ENCODE measurements at places on chromosomes 2 and 18.

DNA sequence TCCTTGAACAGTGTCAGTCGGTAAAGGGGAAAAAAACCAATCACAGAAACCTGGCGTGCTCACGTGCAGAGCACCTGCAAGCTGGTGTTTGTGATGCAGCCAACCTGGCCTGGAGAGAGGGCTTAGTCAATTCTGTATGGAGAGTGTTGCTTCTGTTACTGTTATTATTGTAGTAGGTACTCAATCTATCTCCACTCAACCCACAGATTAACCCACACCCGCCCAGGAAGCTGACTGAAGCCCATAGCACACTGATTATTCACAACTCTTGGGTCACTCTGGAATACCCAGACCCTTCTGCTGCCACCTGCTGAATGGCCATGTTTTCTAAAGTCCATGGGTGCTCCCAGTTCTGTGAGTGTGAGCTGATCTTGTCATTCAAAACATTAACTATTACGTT lies 53.9 kb downstream of the TNFRSF11A start:
- DNase-seq, result no peak

- DNase-seq, result no peak
Measured at GRCh38 chr2:133194777-133195335, 373.4 kb downstream of the NCKAP5 start.

DNA sequence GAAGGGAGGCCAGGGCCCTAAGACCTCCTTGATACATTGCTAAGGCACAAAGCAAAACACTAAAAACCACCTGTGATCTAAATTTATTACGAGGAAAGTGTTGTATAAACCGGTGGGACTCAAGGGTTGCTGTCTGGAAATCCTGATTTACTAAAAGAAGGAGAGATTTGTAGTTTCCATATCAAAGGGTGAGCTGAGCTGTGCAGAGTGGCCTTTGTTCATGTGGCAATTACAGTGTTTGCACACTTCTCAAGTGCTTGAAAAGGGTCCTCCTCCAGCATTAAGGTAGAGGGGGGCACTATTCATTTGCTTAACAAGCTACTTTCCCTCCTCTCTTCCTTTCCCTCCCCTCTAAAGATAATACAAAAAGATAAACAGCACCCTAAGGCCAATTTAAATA lies 30.5 kb upstream of the ITGA4 start:
- DNase-seq, result no peak

- no peak for DNase-seq
Measured at GRCh38 chr18:78246588-78246987, 733.0 kb upstream of the SALL3 start.

GRCh38 chr2:39546937-39547336 lies 109.9 kb upstream of the MAP4K3 start:
- DNase-seq, result no peak

DNA sequence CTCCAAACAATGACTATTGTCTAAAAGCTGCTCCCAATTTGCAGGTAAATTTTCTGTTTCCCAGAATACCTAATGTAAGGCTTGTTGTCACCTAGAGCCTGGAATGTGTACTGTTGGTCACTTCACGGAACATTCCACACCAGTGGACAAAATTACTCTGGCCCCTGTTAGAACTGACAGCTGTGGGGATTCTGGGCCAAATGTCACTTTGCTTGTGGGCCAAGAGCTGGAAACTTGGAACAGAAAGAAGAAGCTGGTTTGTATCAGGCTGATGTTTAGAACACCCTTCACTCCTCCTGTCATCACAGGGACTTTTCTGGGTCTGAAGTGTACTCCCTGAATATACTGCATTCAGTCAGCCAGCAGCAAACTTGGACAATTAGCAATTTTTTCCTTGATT lies 495.6 kb upstream of the SYT4 start:
- DNase-seq, result no peak

- DNase-seq, result no peak
Measured at GRCh38 chr2:11705063-11705462, 35.1 kb upstream of the NTSR2 start.

- no peak for DNase-seq
Measured at GRCh38 chr18:9701609-9702349, 6.3 kb upstream of the RAB31 start.

DNA sequence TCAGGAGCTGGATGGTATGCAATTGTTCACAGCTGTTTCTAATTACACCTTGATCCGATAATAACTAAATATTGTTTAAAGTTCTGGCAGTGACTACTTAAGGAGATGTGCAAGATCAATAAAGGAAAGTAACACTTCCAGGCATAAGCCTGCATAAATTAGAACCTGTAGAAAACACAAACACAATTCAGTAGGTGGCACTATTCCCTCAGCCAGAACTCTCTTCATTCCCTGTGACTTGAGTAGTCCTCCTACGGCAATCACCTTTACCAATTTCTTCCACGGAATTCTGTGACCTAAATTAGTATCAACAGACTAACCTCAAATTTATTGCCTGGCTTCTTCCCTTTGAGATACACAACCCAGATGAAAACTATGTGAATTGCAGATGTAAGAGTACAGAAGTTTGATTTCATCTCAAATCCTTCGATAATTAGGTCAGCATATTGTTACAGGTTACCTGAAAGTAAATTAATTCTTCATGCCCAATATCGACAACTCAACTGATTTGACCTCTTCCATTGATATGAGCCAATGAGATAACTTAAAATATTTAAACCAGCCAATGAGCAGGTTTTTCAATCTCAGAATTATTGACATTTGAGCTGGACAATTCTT lies 137.8 kb downstream of the PID1 start:
- DNase-seq, result no peak

DNA sequence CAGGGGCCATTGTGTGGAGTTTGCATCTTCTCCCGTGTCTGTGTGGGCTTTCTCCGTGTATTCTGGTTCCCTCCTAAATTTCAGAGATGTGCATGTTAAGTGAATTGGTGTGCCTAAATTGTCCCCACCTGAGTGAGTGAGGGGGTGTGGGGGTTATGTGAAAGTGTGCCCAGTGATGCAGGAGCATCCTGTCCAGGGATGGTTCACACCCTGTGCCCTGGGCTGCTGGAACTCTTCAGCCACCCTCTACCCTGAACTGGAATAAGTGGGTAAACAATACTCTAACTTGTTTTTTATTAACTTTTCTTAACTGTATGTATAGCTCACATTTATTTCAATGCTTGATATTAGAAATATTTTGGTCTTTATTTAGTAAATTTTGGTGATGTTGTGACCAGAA lies 56.0 kb downstream of the UBE2E3 start:
- no peak for DNase-seq

All from stimulated activated CD4-positive, alpha-beta T cell treated with anti-CD3 and anti-CD28 coated beads, TNF-alpha, amount 100 ng/mL, for 24 hours (primary cell).